ENCODE measurements at places on chromosomes 5 and 9.

- no peak for DNase-seq
These were observed 16.8 kb upstream of the PHF19 start for GRCh38 chr9:120893611-120894307.

DNA sequence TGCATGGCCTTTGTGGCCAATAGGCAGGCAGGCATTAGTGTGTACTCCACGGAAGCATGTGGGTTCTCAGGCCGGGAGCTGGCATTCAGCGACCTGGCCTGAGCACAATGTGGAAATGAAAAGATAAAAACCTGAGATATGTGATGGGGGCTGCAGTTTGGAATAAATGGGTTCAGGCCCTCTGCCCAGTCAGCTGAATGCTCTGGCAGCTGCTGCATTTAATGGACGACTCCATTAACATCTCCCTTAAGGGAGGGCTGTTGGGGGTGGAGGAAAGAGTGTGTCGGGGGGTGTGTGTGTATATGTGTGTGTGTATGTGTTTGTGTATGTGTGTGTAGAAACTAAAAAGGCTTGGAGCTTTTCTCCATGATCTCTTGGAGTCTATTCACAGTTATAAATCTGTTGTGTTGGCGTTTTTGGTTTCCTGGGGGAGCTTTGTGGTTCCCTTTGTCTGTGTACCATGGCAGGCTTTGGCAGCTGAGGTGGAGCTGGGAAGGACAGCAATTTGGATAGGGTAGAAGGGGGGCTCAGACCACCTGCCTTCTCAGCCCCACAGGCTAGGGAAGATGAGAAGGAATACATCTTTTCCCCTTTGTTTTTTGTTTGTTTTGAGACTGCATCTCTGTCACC is 27.3 kb upstream of the HSPA9 start:
- DNase-seq: no peak

GRCh38 chr5:61029456-61030162 is 84.6 kb downstream of the NDUFAF2 start:
- DNase-seq: no peak

GRCh38 chr9:87880116-87880515 is 2.6 kb upstream of the SPATA31E1 start:
- DNase-seq: no peak
